Endothelial cell (in vitro differentiated cells): ENCODE measurements at places on chromosomes 7 and 10. TPM values are rescaled to one million over a fixed set of nuclear protein-coding genes. Genes with fewer than 3 reads are reported as not detected.

Gene TYW1B
- total RNA-seq = 1.9 TPM

Gene OR6V1
- not detected for total RNA-seq

Gene SLIT1
- 0.54 TPM for total RNA-seq

Gene CXCL12
- 0.97 TPM for total RNA-seq

Gene BAIAP2L1
- 20.6 TPM for total RNA-seq

Gene WEE2
- 0.33 TPM for total RNA-seq

Gene AKR1C3
- total RNA-seq = 2.8 TPM

Gene SLC25A28
- total RNA-seq = 34.5 TPM

Gene PRLHR
- total RNA-seq = not detected

- H3K4me3 ChIP-seq = no peak overlapping the region
- no peaks in the 10 kb centered on the region for H3K27me3 ChIP-seq
- H3K36me3 ChIP-seq = no peaks in the 10 kb centered on the region
- no peak for DNase-seq
- H3K27ac ChIP-seq = no peak overlapping the region
Measured at GRCh38 chr10:68223535-68224165, 8.3 kb downstream of the ATOH7 start.

DNA sequence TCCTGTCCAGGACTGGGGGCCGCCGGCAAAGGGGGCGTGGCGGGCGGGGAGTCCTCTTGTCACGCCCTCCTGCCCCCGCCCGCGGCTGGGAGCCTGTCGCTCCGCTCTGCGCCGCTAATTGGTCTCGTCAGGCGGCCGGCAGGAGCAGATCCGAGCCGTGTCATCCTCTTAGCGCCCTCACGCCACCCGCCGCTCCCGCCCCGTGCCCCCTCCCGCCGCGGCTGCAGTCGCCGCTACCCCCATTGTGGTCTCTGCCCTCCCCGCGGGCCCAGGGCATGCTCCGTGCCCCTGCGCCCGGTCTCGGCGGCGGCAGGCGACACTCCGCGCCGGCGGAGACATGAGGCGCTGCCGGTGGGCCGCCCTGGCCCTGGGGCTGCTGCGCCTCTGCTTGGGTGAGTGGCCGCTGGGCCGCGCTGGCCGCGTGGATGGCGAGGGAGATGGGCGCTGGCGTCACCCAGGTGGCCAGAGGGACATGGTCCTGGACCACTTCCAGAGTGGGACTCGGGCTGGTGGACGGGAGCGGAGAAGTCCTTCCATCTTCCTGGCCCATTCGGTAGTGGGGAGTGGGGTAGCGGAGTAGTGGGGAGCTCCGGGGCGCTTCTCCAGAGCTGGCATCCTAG is at the start of gene CDHR1:
CDHR1 (plus strand) TSS at position 114 of the 620 bp plus-strand sequence; CDS start at position 338, 224 bp downstream.
- peaks cover 19% of the 10 kb centered on the region for H3K27me3 ChIP-seq
- no peaks in the 10 kb centered on the region for H3K36me3 ChIP-seq
- peak; percentile 38 for DNase-seq
- H3K4me3 ChIP-seq = no peak within 1 kb of the TSS

DNA sequence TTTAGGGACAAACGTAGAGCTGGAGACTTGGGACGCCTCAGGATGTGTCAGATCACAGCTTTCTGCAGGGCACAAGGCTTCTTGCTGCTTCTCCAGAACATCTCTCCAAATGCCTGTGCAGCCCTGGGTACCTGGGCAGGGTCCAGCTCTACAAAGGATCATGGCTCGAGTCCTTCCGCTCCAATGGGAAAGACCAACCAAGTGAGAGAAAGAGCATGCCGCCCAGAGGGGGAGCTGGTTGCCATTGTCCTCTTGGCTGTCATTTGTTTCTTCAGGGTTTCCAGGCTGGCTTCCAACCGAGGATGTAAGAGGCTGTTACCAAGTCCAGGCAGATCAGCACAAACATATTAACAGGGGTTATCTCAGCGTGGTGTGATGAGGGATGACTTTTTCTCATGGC is 5.6 kb upstream of the LEP start:
- peaks cover 5% of the 10 kb centered on the region for H3K4me1 ChIP-seq
- peaks cover 3% of the 10 kb centered on the region for H3K27me3 ChIP-seq
- H3K36me3 ChIP-seq = peaks cover 10% of the 10 kb centered on the region
- H3K4me3 ChIP-seq = no peak overlapping the region

- H3K27me3 ChIP-seq = peaks cover 8% of the 10 kb centered on the region
- H3K4me3 ChIP-seq = no peak overlapping the region
- H3K27ac ChIP-seq = peak overlapping the region; percentile 53
- H3K4me1 ChIP-seq = peaks cover 65% of the 10 kb centered on the region
- no peak for DNase-seq
- peaks cover 5% of the 10 kb centered on the region for H3K36me3 ChIP-seq
Measured at GRCh38 chr7:98119256-98119918, 12.7 kb downstream of the LMTK2 start.

GRCh38 chr7:93366816-93367215 is 134.7 kb downstream of the VPS50 start:
- DNase-seq = no peak
- peaks cover 2% of the 10 kb centered on the region for H3K27me3 ChIP-seq
- H3K36me3 ChIP-seq = no peaks in the 10 kb centered on the region
- H3K4me3 ChIP-seq = no peak overlapping the region
- no peak overlapping the region for H3K27ac ChIP-seq
- no peaks in the 10 kb centered on the region for H3K4me1 ChIP-seq

- H3K27ac ChIP-seq = no peak overlapping the region
- no peaks in the 10 kb centered on the region for H3K4me1 ChIP-seq
- DNase-seq = no peak
- H3K27me3 ChIP-seq = peaks cover 2% of the 10 kb centered on the region
Measured at GRCh38 chr10:27312854-27313253, 72.3 kb upstream of the ACBD5 start.

GRCh38 chr7:87968021-87968420 is 34.0 kb downstream of the ADAM22 start:
- H3K36me3 ChIP-seq = peaks cover 7% of the 10 kb centered on the region
- DNase-seq = no peak

- no peak for DNase-seq
- H3K4me1 ChIP-seq = no peaks in the 10 kb centered on the region
- no peaks in the 10 kb centered on the region for H3K27me3 ChIP-seq
- H3K27ac ChIP-seq = no peak overlapping the region
- peaks cover 6% of the 10 kb centered on the region for H3K36me3 ChIP-seq
Measured at GRCh38 chr10:73060738-73061635, 35.7 kb downstream of the P4HA1 start.

- H3K4me1 ChIP-seq = peaks cover 31% of the 10 kb centered on the region
- H3K36me3 ChIP-seq = no peaks in the 10 kb centered on the region
- no peak for DNase-seq
- no peak overlapping the region for H3K27ac ChIP-seq
Measured at GRCh38 chr7:30842542-30843451, 68.9 kb upstream of the AQP1 start.

GRCh38 chr7:82405301-82405700 is 38.3 kb downstream of the CACNA2D1 start:
- H3K4me1 ChIP-seq = no peaks in the 10 kb centered on the region
- DNase-seq = no peak
- no peaks in the 10 kb centered on the region for H3K27me3 ChIP-seq
- no peak overlapping the region for H3K4me3 ChIP-seq

DNA sequence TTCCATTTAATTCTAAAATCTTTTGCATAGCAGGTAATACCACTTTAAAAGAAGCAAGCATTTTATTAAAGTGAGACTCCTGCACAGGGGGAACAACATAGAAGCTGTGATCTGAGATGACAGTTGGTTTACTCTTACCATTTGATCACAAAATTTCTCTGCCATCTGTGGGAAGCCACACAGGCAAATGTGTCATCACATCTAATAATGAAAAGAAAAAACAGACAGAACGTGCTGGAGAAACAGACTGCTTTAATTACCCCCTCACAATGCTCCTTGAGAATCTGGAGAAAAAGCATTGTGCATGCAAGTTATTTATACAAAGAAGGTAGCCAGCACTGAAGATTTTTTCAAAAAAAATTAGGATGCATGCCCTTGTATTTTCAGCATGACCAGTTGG is 165.2 kb upstream of the PTER start:
- DNase-seq = no peak
- no peaks in the 10 kb centered on the region for H3K27me3 ChIP-seq
- no peak overlapping the region for H3K27ac ChIP-seq
- H3K36me3 ChIP-seq = no peaks in the 10 kb centered on the region
- no peaks in the 10 kb centered on the region for H3K4me1 ChIP-seq
- H3K4me3 ChIP-seq = no peak overlapping the region

DNA sequence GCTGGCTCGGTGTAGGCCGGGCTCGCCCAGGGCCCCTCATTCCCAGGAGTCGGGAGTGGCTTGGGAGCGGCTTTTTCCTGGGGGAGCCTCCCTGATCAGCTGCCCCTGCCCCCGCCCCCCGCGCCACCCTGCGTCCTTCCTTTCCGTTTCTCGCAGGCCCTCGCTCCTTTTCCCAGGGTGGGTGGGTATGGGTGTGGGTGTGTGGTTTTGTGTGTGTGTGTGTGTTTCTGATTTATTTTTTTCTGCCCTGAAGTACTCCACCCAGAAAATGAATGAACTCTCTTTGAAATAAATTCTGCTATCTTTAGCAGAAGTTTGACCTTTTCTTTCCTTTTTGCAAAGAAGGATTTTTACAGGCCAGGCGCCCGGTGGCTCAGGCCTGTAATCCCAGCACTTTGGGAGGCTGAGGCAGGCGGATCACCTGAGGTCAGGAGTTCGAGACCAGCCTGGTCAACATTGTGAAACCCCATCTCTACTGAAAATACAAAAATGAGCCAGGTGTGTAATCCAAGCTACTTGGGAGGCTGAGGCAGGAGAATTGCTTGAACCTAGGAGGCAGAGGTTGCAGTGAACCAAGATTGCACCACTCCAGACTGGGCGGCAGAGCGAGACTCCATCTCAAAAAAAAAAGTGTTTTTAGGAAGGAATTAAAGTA is 30.0 kb upstream of the AP5Z1 start:
- H3K4me3 ChIP-seq = peak overlapping the region; percentile 50
- peaks cover 51% of the 10 kb centered on the region for H3K4me1 ChIP-seq
- peaks cover 13% of the 10 kb centered on the region for H3K27me3 ChIP-seq
- DNase-seq = no peak
- H3K36me3 ChIP-seq = peaks cover 46% of the 10 kb centered on the region

DNA sequence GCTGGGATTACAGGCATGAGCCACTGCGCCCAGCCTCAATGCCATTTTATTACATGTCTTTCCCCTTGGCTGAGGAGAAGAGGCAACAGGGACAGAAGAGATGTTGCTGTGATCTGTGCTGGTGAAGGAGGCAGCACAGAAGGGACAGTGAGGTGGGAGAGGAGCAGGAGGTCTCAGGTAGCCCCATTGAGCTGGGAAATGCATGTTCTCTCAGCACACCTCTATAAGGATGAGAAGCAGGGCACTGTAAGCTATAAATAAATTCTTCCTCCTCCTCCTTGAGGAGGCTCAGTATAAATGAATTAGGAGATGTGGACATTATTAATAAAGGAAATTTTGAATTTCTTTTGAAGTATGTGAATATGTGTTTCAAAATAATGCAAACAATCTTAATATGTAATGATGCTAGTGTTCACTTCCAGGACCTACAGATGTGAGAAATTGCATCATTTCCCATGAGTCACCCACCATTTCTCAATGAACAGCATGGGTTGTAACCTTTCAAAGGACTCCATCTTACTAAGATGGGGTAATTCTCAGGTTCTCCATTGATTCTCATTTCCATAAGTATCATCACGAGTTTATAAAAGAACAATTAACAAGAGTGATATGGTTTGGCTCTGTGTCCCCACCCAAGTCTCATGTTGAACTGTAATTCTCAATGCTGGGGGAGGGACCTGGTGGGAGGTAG is 88.9 kb upstream of the ODAD2 start:
- H3K27me3 ChIP-seq = no peaks in the 10 kb centered on the region
- no peak overlapping the region for H3K27ac ChIP-seq
- H3K4me1 ChIP-seq = no peaks in the 10 kb centered on the region
- H3K4me3 ChIP-seq = no peak overlapping the region
- no peak for DNase-seq
- no peaks in the 10 kb centered on the region for H3K36me3 ChIP-seq

GRCh38 chr7:41185851-41186250 is 517.0 kb downstream of the INHBA start:
- H3K27ac ChIP-seq = no peak overlapping the region
- H3K4me1 ChIP-seq = peaks cover 9% of the 10 kb centered on the region
- no peaks in the 10 kb centered on the region for H3K36me3 ChIP-seq
- H3K4me3 ChIP-seq = no peak overlapping the region
- peaks cover 4% of the 10 kb centered on the region for H3K27me3 ChIP-seq

DNA sequence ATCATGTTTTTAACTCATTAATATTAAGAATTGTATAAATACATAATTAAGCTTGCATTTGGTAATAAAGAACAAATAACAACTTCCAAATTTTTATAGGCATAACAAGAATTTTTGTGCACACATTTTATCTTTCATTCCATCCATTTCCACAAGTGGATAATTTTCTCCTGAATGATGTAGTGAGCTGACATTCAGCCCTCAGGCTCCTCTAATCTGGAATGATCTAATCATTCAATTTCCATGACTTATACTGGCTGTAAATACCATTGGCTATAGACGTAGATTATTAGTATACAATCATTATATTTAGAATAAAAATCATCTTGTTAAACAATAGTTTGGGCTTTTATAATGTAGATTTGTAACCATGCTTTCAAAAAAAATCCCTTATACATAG is 287.2 kb upstream of the GHITM start:
- no peaks in the 10 kb centered on the region for H3K36me3 ChIP-seq
- no peak for DNase-seq
- H3K27me3 ChIP-seq = no peaks in the 10 kb centered on the region
- H3K4me1 ChIP-seq = no peaks in the 10 kb centered on the region
- H3K27ac ChIP-seq = no peak overlapping the region
- H3K4me3 ChIP-seq = no peak overlapping the region
